ENCODE measurements at places on chromosomes 12 and 14.
A peak's percentile ranks its signal among the peaks of the same experiment; 100 is the strongest.

GRCh38 chr14:96272777-96273473 is 16.9 kb downstream of the BDKRB1 start:
- no peak for DNase-seq

DNA sequence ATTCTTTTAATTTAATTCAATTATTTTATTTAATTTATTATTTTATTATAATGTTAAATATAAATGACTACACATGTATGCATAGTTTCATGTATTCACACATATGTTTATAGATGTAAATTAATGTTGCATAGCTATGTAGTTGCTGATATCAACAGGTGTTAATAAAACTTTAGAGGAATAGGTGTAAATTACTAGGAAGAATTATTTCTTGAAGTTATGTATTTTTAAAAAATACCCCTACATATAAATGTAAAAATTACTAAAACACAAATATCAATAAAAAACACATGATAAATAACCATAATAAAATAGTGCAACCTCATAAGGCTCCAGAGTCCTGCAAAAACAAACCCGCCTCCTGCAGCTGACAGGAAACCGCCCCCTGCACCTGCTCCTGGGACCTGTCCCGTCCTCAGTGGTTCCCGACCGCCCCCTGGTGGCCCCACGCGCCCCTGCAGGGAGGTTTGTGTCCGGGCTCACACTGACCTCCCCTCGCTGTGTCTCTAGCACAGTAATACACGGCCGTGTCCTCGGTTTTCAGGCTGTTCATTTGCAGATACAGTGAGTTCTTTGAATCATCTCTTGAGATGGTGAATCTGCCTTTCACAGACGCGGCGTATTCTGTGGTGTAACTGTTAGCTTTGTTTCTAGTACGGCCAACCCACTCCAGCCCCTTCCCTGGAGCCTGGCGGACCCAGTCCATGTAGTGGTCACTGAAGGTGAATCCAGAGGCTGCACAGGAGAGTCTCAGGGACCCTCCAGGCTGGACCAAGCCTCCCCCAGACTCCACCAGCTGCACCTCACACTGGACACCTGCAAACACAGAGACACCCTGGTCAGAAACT is 1264.0 kb downstream of the TMEM121 start:
- no peak for DNase-seq

- no peak for DNase-seq
Measured at GRCh38 chr14:34361504-34362011, 100.5 kb downstream of the SPTSSA start.

- DNase-seq, result peak; percentile 88
Measured at GRCh38 chr14:68788996-68789820, 3.7 kb downstream of the ZFP36L1 start.

DNA sequence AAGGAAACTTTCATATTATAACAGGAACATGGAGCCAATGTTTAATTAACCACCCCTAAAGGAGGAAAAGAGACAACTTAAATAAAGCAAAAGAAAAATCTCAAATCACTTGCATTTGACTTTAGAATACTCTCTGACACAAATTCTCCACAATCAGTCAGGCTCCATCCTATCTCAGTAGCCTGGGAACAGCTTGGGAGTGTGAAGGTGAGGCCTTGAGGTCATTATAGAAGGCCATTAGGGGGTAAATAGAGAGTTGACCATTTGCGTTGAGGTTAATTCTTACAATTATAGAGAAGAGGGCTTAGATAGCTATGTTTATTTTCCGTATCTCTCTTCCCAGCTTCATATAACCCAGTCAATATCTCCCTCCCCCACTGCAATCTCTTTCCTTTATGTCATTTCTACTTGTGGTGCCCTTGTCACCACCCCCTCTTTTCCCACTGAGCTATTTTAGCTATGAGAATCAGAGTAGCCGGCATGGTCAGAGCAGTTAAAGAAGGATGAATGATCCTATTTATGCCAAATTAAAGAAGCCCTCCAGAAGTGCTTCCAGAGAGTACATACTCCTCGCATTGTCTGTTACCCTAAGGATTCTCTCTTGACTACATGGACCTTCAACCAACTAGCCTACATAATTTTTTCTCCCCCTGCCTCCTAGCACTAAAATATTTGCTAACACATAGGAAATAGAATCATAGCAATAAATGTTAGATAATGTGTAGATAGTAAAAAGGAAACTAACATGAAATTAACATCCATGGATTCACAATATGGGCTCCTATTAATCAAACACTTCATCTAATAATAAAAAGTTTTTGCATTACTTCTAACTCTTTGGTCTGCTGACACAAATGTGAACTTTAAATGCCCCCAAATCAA is 135.2 kb upstream of the KRR1 start:
- DNase-seq, result no peak

DNA sequence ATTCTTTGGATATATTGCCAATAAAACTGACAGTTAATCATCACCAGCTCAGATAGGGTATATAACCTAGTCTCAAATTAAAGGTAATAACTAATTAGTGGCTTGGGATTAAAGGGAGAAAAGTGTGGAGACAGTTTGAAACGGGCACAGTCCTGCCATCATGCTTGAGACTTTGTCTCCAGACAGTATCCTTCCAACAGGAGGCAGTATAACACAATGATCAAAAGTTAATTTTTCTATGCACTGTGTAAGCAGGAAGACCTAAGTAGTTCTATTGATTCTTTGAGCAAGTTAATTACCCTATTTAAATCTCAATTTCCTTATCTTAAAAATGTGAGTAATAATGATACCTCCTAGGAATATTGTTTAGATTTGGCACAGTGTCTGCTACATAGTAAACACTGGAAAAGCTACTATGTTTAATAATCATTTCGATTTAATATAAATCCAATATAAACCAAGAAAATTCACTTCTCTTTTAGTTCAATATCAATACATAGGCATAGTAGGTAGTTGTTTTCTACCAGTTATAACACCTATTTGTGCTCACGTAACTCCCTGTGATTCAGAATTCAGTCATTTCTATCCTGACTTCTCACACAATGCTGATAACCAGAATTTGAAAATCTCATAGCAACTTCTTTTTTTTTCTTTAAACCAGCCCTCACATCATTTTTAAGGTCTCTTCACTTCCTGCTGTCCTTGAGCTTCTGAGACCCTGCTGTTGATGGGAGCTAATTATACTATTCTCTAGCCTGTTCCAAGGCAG is 53.7 kb downstream of the GALNT4 start:
- no peak for DNase-seq

DNA sequence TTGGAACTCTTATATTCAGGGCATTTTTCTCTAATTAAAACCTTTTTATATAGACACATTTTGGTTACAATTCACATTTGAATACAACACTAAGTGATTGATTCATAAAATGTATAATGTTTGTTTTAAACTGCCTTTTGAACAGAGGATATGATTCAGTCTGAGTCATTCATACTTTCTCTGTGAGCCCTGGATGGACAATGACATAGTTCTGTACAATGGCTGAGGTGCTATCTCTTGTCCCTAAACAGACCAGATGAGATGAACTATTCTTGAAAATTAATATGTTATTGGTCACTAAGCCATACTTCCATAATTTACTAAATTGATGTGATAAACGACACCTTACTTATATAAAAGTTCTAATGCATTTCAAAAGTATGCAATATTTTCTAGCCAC is 199.7 kb upstream of the ATXN7L3B start:
- DNase-seq, result no peak

DNA sequence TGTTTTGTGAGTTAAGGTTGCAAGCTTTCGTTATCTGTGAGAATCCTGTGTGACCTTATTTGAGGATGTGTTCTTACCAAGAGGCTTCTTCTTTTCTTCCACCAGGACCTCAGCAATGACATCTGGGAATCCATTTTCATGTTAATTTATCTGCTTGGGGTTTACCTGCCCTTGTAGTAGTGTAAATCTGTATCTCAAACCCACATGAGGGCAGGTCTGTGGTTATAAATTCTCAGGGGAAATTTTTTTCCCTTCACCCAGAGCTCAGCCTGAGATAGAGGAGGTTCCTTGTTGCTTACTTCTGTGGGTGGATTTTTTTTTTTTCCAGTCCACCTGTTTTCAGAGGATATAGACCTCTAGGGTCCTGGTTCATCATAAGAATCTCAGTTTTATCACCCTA is 70.8 kb downstream of the AKAP6 start:
- no peak for DNase-seq

GRCh38 chr14:101364503-101365328 is 196.6 kb upstream of the DIO3 start:
- DNase-seq, result peak; percentile 79

All from sciatic nerve (tissue), 2 donors.